CD14-positive monocyte (primary cell): ENCODE measurements at places on chromosomes 3 and 15. TPM values are rescaled to one million over a fixed set of nuclear protein-coding genes. Genes with fewer than 3 reads are reported as not detected.
A peak's percentile ranks its signal among the peaks of the same experiment; 100 is the strongest.

DNA sequence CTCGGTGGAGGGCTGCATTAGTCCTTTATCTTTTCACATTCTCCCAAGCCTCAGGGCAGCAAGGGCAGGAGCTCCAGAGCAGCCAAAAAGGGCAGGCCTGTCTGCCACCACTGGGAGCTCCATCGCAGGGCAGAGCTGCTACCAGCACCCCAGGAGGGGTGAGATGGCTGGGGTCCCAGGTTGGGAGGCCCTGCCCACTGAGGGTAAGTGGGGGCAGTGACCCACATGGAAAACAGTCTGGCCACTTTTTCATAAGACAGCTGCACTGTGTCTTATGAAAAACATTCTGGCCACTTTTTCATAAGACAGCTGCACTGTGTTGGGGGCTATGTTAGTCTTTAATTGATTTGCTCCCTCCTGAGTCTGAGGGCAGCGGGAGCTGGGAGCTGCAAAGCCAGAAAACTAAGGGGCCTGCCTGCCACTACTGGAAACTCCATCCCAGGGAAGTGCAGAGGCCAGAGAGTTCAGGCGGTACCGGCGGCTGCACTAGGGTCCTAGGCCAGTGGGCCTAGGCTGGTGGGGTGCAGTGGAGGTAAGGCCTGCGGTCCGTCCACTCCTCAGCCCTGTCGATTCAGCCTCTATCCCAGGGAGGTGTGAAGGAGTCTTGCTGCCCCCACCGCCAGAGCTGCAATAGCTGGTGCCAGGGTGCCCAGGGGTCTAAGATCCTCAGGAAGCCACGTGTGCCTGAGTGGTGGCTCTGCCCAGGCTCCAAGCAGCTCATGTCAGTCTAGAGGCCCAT, 45.4 kb downstream of the TMCO5A start:
- no peak for DNase-seq
- no peak overlapping the region for H3K4me3 ChIP-seq
- no peak overlapping the region for H3K27ac ChIP-seq
- H3K27me3 ChIP-seq, result no peaks in the 10 kb centered on the region

DNA sequence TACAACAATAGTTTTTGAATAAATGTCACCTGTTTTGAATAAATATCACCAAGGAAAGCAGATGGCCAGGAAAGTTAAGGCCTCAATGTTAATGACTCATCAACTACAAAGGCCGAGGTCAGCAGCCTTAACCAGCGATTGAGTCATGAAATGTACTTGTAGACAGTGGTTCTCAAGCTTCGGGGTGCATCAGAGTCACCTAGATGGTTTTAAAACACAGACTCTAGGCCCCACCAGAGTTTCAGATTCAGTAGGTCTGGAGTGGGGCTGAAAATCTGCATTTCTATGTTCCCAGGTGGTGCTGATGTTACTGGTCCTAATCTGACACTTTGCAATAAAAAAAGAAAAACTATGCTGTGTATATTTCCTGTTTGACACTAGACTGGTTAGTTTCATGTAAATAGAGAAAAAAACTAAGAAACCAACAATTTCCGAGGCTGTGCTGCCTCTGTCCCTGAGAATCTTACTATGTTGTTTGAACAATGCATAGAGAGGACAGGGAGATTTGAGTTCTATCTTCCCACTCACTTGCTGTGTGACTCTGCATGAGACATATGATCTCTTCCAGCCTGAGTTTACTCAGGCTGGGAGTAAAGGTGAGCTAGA, 9.8 kb downstream of the RAB27A start:
- H3K4me3 ChIP-seq, result no peak overlapping the region
- peak overlapping the region; percentile 91 for H3K27ac ChIP-seq
- H3K27me3 ChIP-seq, result no peaks in the 10 kb centered on the region
- peaks cover 87% of the 10 kb centered on the region for H3K4me1 ChIP-seq

DNA sequence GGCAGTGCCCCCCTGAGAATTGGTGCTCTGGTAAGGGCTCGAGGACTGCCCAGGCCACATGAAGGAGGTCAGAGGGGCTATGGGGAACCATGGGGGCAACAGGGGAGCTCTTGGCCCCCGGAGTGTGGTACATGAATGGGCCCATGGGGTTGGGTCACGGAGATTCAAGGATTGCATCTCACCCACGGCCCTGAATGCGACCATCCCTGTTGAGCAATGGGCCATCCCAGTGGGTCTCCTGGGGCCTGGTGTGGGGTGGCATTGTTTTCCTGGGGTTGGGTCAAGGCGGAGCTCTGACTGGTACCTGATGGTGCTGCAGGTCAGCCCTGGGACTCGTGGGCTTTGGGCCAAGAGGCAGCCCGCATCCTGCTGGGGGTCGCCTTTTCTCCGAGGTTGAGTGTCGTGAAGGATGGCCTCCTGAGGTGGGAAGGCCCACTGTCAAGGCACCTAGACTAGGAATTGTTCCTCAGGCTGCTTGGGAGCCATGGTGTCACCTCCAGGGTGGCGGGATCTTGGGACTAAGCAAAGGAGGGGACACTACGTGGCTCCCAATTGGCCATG, 198.3 kb downstream of the UBE3A start:
- H3K4me1 ChIP-seq, result no peaks in the 10 kb centered on the region
- no peaks in the 10 kb centered on the region for H3K27me3 ChIP-seq
- no peak overlapping the region for H3K4me3 ChIP-seq
- DNase-seq, result no peak

GRCh38 chr3:143063018-143063417, 56.6 kb upstream of the CHST2 start:
- no peak for DNase-seq
- H3K27ac ChIP-seq, result no peak overlapping the region
- peaks cover 17% of the 10 kb centered on the region for H3K36me3 ChIP-seq
- H3K27me3 ChIP-seq, result no peaks in the 10 kb centered on the region

- no peak overlapping the region for H3K27ac ChIP-seq
- H3K27me3 ChIP-seq, result peaks cover 6% of the 10 kb centered on the region
- no peak overlapping the region for H3K4me3 ChIP-seq
- peaks cover 6% of the 10 kb centered on the region for H3K4me1 ChIP-seq
- DNase-seq, result peak; percentile 73
Observed at GRCh38 chr3:48595526-48596121, 495 bp upstream of the COL7A1 start.

DNA sequence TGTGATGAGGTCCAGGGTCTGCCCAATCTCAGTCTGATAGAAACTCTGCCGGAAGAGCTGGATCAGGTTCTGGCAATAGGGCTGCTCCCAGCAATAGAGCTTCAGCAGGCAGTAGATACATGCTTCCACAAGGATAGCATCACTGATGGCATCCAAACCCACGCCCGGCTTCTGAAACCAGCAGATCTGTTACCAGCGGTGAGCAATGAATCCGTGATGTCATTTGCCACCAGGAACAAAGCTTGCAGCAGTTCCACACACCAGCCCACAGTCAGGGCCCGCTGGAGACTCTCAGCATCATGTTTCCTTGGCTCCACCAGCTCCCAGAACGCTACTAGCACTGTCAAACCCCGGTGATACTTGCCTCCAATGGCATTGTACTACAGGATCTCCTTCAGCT, 19.3 kb upstream of the TTBK2 start:
- no peak overlapping the region for H3K4me3 ChIP-seq
- peaks cover 21% of the 10 kb centered on the region for H3K36me3 ChIP-seq
- no peaks in the 10 kb centered on the region for H3K27me3 ChIP-seq
- H3K27ac ChIP-seq, result no peak overlapping the region
- H3K4me1 ChIP-seq, result no peaks in the 10 kb centered on the region

- H3K36me3 ChIP-seq, result peaks cover 7% of the 10 kb centered on the region
- H3K4me1 ChIP-seq, result peaks cover 19% of the 10 kb centered on the region
- no peak overlapping the region for H3K27ac ChIP-seq
- no peak for DNase-seq
- no peak overlapping the region for H3K4me3 ChIP-seq
- no peaks in the 10 kb centered on the region for H3K27me3 ChIP-seq
Observed at GRCh38 chr3:195256639-195257453, 14.1 kb downstream of the XXYLT1 start.

- peaks cover 7% of the 10 kb centered on the region for H3K4me1 ChIP-seq
- H3K27me3 ChIP-seq, result no peaks in the 10 kb centered on the region
- H3K36me3 ChIP-seq, result no peaks in the 10 kb centered on the region
- no peak overlapping the region for H3K27ac ChIP-seq
- DNase-seq, result no peak
Observed at GRCh38 chr3:190044142-190044541, 76.6 kb downstream of the P3H2 start.

- H3K27me3 ChIP-seq, result no peaks in the 10 kb centered on the region
- no peak overlapping the region for H3K4me3 ChIP-seq
- no peaks in the 10 kb centered on the region for H3K4me1 ChIP-seq
Observed at GRCh38 chr15:68417897-68418296, 14.1 kb downstream of the ITGA11 start.

DNA sequence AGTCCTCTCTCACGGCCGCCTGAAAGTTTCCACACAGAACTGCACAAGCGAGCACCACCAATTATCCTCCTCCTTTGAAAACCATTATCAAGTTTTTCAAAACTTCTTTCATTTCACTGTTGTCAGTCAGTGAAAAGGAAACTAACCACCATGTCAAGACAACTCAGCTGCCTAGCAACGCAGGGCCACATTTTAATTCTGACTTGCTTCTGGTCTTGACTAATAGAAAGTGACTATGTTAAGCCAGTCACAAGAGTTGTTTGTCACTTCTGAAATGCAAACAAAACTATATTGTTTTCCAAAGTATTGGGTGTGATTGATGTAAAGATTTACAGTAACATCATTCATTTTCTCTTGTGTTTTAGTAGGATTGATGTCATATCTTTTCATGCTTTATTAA, 612.8 kb upstream of the AGTR1 start:
- H3K4me1 ChIP-seq, result no peaks in the 10 kb centered on the region
- no peak overlapping the region for H3K4me3 ChIP-seq
- no peak overlapping the region for H3K27ac ChIP-seq
- no peaks in the 10 kb centered on the region for H3K27me3 ChIP-seq

DNA sequence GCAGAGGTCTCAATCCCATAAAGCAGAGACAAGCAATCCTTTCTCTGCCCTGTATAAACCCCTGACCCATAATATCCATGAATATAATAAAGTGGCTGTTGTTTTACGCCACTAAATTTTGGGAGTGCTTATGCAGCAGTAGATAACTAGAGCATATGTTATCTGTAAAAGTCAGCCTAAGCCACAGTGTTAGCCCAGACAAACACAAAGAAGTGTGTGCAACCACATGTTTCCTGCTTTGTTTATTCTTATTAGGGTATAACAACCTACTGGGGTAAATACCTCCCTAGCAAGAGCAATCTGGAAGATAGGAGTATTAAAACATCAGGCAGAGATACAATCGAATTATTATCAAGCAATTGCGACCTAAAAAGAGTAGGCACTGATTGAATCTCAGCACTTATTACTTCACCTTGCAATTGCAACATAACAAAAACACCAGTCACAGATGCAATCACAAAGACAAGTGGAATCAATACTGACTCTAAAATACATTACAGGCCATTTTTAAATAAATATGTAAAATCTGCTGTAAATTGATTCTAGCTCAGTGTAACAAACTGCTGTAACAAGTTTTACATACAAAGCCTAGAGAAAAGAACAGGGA, 94.6 kb upstream of the UBE2E2 start:
- H3K4me3 ChIP-seq, result no peak overlapping the region
- H3K36me3 ChIP-seq, result no peaks in the 10 kb centered on the region
- H3K27me3 ChIP-seq, result no peaks in the 10 kb centered on the region
- no peak for DNase-seq

DNA sequence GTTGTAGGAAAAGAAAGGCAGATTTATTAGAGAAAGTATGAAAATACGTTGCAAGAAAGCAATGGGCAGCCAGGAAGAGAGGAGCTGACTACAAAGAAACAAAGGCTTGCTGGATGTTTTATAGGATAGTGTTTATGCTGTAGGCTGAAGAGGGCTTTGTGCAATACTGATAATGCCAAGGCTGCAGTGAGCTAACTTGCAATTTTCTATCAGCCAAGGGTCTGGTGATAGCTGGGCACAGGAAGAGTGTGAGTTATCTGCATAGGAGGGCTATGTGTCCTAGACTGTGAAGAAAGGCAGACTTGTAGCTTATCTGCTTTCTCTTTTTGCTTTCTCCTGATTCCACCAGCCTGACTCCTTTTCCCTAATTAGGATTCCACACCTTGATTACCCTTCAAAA, 51.3 kb upstream of the OSBPL11 start:
- no peaks in the 10 kb centered on the region for H3K27me3 ChIP-seq
- DNase-seq, result no peak
- no peak overlapping the region for H3K27ac ChIP-seq
- H3K36me3 ChIP-seq, result no peaks in the 10 kb centered on the region

DNA sequence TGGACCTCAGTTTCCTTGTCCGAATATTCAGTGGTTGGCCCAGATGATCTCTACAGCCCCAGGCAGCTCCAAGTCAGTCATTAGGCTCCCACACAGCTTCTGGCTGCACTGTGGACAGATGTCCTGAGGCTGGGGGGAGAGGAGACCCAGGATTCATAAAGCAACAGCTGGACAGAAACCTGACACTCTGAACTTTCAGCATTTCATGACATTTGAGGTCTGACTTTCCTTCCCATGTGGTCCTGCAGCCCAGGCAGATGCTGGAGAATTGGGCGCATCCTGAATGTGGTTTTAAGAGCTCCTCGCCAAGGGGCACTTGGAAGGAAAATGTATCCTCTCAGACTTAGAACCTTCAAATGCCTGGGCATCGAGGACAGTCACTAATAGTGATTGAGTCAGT, 307.6 kb upstream of the LRRFIP2 start:
- H3K4me1 ChIP-seq, result no peaks in the 10 kb centered on the region
- H3K36me3 ChIP-seq, result no peaks in the 10 kb centered on the region
- H3K27ac ChIP-seq, result no peak overlapping the region
- DNase-seq, result no peak
- no peak overlapping the region for H3K4me3 ChIP-seq

DNA sequence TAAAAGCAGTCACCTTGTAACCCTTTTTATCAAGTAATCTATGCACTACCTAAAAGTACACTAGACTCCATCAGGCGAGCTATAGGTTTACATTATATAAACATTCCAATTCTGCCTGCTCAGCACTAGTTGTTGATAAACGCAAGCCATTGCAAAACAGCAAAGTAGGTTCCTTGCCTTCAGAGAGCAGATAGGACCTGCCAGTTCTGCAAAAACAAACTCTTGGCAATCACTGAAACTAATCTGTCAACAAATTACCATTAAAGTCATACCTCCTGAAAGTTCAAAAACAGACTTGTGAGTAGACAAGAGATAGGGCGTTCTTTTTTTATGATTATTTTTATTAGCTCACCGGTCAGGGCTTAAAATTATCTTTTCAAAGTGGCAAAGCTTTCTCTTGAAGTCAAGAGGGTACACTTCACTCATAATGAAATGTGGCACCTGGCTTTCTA, 392.5 kb downstream of the FOXP1 start:
- no peak overlapping the region for H3K4me3 ChIP-seq
- H3K27ac ChIP-seq, result no peak overlapping the region
- no peak for DNase-seq
- peaks cover 8% of the 10 kb centered on the region for H3K36me3 ChIP-seq
- no peaks in the 10 kb centered on the region for H3K4me1 ChIP-seq

DNA sequence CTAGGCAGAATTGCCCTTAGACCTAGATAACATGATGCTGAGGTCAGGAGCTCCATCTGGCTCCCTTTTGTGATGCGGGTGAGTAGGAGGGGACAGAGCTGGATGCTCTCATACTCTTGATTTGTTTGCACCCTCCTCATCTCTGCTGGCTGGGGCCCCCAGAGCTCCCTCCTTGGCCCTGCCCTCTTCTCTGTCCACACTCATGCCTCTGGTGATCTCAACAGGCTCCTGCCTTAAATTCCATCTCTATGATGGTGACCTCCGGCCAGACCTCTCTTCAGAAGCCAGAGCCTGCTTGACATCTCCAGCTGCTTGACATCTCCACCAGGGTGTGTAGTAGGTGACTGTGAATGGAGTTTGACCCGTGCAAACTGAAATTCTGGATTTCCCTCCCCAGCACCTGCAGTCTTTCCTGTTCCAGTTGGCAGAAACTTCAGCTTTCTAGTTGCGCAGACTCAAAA, 4.3 kb upstream of the FGD5 start:
- H3K36me3 ChIP-seq, result no peaks in the 10 kb centered on the region
- peaks cover 38% of the 10 kb centered on the region for H3K27me3 ChIP-seq
- H3K27ac ChIP-seq, result no peak overlapping the region

PLCH1 gene
- polyA plus RNA-seq, result not detected

CHRNB4 gene
- not detected for polyA plus RNA-seq

AMIGO3 gene
- 0.96 and 1.5 TPM in 2 replicates for polyA plus RNA-seq

ADGRG7 gene
- polyA plus RNA-seq, result not detected

ASB14 gene
- not detected for polyA plus RNA-seq
